ENCODE measurements at places on chromosomes 7 and 10. TPM values are rescaled to one million over a fixed set of nuclear protein-coding genes. Genes with fewer than 3 reads are reported as not detected.

AUTS2 gene
- total RNA-seq = 82.1 TPM

FZD1 gene
- total RNA-seq = 10.8 TPM

TOMM7 gene
- 189 TPM for total RNA-seq

ELMO1 gene
- total RNA-seq = 84.7 TPM

TYSND1 gene
- 6.7 TPM for total RNA-seq

ACTL6B gene
- 90.4 TPM for total RNA-seq

C10orf105 gene
- total RNA-seq = 2.1 TPM

FOXI2 gene
- not detected for total RNA-seq

ORAI2 gene
- 45.4 TPM for total RNA-seq

ENO4 gene
- total RNA-seq = 3.9 TPM

UCMA gene
- not detected for total RNA-seq

NDUFA5 gene
- total RNA-seq = 194 TPM

TAS2R40 gene
- not detected for total RNA-seq

GPR158 gene
- total RNA-seq = 14.3 TPM

TTYH3 gene
- 44.8 TPM for total RNA-seq

MRC1 gene
- 3.0 TPM for total RNA-seq

CHRM2 gene
- total RNA-seq = 23.3 TPM

HOXA7 gene
- total RNA-seq = not detected

ADAP1 gene
- total RNA-seq = 50.3 TPM

ADRA2A gene
- 6.0 TPM for total RNA-seq

HOXA1 gene
- not detected for total RNA-seq

H2BK1 gene
- not detected for total RNA-seq

VWDE gene
- total RNA-seq = 2.1 TPM

NXPH1 gene
- total RNA-seq = 94.6 TPM

CFAP43 gene
- 27.7 TPM for total RNA-seq

GPR37 gene
- 10.8 TPM for total RNA-seq

RAB19 gene
- not detected for total RNA-seq

AGR2 gene
- total RNA-seq = 0.46 TPM

RNF32 gene
- total RNA-seq = 2.5 TPM

DENND11 gene
- total RNA-seq = 35.3 TPM
